ENCODE measurements at places on chromosomes 7 and 10.

DNA sequence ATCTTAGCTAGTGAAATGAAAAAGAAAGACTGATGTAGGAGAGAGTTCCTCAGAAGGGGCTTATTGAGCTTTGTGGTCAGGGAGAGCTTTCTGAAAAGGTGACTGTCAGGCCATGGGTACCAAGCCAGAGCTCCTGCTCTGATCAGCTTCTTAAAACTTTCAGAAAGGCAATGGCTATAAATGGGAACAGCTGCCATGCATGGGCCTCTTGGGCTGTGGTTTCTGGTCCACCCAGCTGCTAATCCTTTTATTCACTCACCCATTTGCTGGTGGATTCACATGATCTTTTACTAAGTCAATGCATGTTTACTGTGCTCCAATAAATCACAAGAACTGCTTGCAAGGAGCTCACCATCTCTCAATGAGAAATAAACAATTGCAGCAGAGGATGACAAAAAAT, 60.1 kb upstream of the ZPBP start:
- DNase-seq = no peak

DNA sequence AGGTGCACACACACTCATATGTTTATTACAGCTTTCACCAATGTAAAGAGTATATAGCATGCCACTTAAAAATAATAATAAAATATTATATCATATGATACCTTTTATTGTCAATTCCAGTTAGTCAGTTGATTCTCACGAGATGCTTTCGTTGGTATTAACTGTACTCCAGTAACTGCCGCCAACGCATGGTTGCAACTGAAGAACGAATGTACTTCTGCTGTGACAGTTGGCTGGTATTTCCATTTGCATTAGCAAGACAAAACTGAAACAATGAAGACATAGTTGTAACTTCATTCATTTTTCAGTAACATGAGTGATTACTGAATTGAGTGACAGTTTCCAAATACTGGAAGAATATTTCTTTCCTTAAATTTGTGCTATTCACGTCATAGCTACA, 70.5 kb upstream of the PRKCQ start:
- no peak for DNase-seq

DNA sequence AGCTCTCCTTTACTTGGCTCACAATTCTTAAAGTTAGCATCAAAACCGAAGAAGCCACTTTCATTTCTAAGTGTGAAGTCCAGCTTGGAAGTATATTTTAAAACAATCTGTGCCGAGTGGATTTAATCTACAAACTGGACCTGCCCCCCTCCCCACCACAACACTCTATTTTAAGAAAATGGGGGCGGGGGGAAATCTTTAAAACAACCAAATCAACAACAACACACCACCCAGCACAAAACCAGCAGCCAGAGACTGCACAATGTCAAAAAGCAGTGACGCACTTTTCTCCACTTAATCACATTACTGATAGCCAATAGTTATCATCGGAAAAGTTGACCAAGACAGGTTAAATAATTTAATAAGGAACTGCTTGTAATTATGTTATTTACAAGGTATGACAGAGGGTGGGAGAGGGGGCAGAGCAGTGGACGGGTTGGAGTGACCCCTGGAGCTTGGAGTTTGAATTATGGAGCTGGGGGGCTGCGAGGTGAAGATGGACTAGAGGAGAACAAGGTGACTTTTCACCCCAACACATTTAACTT, 2.8 kb downstream of the EBF3 start:
- DNase-seq = no peak

DNA sequence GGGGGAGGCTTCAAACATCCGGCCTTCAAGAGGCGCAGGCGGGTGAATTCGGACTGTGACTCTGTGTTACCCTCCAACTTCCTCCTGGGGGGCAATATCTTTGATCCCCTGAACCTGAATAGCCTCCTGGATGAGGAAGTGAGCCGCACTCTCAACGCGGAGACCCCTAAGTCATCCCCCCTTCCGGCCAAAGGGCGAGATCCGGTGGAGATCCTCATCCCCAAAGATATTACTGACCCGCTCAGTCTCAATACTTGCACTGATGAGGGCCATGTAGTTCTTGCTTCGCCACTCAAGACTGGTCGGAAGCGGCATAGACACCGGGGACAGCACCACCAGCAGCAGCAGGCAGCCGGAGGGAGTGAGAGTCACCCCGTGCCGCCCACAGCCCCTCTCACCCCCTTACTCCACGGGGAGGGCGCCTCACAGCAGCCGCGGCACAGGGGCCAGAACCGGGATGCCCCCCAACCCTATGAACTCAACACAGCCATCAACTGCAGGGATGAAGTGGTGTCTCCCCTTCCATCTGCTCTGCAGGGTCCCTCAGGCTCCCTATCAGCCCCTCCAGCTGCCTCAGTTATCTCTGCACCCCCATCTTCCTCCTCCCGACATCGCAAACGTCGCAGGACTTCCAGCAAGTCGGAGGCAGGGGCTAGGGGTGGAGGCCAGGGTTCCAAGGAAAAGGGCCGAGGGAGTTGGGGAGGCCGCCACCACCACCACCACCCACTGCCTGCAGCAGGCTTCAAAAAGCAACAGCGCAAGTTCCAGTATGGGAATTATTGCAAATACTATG, 1.1 kb downstream of the MEPCE start:
- DNase-seq = no peak

GRCh38 chr7:106071356-106071998, 40.6 kb downstream of the SYPL1 start:
- no peak for DNase-seq

GRCh38 chr10:92222603-92223262, 68.1 kb downstream of the CPEB3 start:
- no peak for DNase-seq

DNA sequence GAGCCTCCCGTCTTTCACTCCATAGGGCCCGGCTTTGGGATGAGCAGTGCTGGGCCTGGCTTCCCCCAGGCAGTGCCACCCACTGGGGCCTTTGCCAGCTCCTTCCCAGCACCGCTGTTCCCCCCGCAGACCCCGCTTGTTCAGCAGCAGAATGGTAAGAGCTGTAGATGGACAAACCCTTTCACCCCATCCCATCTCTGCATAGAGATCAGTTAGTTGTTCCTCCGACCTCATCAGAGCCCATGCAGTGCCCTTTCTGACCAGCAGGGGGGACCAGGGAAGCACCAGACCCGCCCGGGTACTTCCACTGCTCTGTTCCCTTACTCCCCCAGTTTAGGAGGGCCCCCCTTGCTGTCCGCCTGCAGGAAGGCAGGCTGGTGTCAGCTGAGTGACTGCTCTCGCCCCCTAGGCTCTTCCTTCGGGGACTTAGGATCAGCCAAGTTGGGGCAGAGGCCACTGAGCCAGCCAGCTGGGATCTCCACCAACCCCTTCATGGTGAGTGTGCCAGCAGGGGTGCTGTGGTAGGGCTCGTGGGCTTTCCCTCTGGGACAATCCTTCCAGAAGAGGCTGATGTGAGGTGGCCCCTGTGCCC, 9.8 kb downstream of the SAP25 start:
- peak; percentile 56 for DNase-seq

DNA sequence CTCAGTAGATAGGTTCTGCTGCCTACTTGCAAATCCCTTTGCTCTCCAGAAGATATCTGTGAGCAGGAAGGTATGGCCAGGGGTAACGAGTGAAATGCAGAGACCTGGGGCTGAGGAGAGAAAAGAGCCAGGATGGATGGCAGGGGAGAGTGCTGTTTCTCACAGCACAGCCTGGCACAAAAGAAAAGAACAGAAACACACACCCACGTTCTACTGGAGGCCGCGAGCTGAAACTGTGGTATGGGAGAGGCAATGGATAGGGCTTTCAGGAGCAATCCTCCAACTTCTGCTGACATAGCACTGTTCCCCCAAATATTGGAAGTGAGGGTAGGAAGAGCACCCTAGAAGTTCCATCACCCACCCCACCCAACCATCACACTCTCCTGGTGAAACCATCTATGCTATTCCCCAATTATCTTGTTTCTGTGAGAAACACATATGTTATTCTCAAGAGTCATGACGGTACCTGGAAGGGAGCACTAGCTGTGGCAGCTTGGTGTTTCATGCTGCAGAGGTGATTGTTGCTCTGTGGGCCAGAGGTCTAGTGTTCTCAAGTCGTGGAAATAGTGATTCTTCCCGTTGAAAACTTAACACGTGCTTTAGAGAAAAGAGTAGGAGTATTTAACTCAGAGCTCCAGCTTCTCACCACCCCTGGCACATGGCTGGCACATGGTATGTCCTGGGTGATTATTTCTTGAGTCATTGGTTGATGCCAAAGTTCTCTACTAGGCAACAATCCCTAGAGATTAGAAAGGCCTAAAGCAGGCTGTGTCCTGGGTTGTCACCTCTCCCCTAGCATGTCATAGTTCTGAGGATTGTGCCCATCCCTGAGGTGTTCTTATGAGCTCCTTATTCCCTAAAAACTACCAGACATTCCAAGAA, 198.3 kb downstream of the PLXNA4 start:
- no peak for DNase-seq

DNA sequence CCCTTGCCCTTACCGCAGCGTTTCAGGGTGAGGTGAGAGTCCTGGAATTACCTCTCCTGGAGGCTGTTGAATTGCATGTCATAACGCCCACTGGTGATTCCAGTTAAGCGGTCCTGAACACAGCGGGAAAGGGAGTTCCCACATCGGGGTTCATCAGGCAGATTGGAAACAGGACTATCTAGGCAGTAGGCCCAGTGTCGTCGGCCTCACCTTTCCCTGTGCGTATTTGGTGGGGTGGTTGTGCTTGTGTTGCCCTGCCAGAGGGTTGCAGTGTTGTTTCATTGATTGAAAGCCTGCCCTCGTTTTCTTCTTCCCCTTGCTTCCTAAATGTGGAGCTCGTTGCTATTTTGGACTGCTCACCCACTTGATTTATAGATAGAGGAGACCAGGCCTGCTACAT, 10.6 kb upstream of the SUN1 start:
- no peak for DNase-seq

DNA sequence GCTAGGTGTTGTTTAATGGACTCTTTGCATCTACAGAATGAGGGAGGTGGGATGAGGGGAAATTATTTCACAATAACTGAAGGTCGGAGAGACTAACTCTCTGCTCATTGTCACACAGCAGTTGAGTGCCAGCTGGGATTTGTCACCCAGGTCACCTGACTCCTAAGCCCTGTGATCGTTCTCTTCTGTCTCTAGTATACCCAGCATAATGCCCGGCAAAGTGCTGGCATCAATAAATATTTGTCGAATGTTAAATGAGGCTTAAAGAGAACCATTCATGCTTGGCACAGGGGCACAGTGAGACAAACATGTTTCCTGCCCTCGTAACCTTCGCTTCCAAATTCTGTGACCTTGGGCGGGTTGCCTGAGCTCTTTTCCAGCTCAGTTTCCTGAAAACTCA, 70.8 kb downstream of the TCF7L2 start:
- DNase-seq = no peak

GRCh38 chr7:96563409-96563808, 146.2 kb downstream of the SEM1 start:
- no peak for DNase-seq

DNA sequence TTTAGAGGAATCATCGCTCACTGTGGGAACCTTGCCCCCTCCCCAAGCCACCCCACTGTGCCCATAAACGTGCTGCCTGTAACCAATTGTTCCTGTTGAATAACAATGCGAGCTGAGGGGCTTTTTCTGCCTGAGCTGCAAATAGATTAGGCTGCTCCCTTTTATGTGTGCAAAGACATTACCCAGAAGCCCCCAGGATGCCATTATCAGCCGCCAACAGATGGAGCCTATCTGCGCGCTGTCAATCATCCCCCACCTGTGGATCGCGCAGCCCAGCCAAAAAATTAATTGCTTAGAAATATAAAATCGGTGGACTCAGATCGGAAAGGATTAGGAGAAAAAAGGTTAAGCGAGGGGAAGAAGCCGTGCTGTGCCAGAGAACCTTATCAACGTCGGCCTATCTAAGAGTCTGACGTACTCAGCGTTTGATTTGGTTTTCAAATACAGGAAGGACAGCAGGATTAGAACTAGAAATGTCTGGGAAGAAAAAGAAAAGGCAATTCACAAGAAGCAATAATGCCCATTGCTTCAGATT, 167.3 kb upstream of the MYO3A start:
- no peak for DNase-seq

DNA sequence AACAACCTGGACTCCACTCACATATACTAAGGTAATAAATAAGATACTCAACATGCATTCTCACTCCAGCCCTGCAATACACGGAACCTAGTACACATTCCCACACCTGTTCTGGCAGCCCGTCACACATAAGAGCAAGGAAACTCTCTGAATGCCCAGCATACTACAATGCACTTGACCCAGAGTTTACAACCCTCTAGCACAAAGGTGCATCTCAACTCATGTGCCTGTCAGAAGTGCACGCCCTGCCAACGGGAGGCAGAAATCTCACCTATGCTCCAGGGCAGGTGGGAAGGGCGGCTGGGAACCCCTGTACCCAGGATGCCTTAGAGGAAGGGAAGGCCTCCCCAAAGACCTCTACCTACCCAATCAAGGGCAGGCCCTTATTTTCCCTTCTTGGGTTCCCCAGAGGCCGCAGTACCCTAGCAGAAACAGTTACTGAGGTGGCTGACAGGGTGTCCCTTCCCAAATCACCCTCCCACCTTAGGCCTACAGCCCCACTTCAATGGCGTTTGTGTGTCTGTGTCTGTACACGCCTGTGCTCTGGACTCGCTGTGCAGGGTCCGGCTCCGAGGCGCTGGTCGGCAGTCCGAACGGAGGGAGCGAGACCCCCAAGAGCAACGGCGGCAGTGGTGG, 2.0 kb downstream of the EVX1 start:
- DNase-seq = no peak

DNA sequence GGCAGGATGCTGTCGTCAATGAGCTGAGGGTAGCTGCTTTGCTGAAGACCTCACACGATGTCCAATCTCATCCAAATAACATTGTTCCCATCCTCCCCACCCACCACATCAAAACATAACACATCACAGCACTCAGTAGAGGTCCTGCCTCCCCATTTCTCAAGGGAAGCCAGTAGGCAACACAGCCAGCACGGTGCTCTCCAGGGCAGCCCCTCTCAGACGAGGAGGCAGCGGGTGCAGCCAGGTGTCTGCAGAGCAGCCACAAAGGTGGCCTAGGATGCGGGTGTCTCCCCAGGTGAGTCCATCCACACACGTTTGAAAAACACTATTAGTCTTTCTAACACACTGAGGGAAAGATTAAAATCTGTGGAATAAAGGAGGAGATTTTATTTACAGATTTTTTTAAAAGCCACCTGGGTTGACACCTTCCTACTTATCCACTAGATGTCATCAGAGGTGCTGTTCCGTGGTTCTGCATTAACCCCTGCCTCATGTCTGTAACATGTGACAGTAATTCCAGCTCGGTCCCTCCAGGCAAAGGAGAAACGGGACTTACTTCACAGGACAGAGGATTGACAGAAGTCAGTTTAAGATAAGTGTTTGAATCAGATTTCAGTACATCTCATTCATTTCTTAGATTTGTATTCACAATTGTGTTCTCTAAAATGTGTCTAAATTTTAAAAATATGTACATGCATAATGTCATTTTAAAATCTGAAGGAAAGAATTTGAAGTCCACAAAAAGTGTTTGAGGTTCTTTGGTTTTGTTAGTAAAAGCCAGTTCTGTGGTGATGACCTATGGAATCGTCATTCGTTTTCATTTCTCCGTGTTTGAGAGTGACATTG, 68.0 kb downstream of the LANCL2 start:
- DNase-seq = no peak

GRCh38 chr7:129606803-129607202, 4.7 kb upstream of the NRF1 start:
- no peak for DNase-seq

- peak; percentile 3 for DNase-seq
These were observed 74.7 kb downstream of the CACNB2 start for GRCh38 chr10:18214691-18215563.

Measured in amygdala (tissue), 56 donors.